IPS-NIHi11 (cell line): ENCODE measurements at places on chromosomes 4 and X.

GRCh38 chr4:183348136-183348535 is 25.9 kb upstream of the CLDN24 start:
- no peak for DNase-seq

GRCh38 chr4:73034896-73035295 is 34.6 kb downstream of the COX18 start:
- DNase-seq = no peak

GRCh38 chrX:77431227-77431626 is 16.0 kb upstream of the FGF16 start:
- no peak for DNase-seq

GRCh38 chrX:7170898-7171297 is 22.9 kb upstream of the PUDP start:
- peak; percentile 14 for DNase-seq

DNA sequence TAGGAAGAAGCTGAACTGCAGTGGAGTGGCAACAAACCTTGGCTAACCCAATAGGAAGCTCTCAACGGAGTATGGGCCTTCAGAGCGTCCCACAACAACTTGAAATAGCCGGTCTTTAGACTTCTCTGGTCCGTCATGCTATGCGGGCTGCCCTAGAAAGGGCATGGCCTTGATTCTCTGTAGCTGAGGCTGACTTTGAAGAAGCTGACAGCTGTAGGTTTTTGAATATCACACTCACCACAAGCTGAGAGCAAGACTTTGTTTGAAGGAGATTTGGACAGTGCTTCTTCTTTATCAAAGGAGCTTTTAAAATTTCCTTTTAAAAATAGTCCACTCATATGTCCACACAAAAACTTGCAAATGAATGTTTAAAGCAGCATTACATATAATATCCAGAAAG is 322.9 kb downstream of the CAMK2D start:
- DNase-seq = no peak

- no peak for DNase-seq
These were observed 18.2 kb upstream of the SLC25A14 start for GRCh38 chrX:130321550-130321949.

DNA sequence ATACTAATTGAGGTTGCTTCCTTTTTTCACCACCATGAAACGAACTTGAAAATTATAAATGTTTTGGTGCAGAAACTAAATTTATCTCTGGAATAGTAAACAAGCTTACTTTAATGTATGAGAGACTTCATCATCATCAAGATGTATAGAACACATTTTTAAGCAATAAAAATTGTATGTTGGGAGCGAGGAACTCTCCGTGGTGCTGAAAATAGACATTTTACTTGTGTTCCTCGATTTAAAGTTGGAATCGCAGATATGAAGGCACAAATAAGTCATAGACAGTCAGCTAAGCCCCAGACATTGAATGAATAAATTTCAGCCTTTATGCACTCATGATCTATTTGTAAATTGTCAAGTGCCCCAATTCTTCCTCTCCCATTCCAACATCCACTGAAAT is 310.7 kb downstream of the STK32B start:
- no peak for DNase-seq

GRCh38 chrX:132127743-132128142 is at the start of gene FRMD7:
Gene FRMD7 (minus strand): TSS chrX:132128020. CDS start chrX:132127844, 176 bp downstream.
- DNase-seq = no peak

DNA sequence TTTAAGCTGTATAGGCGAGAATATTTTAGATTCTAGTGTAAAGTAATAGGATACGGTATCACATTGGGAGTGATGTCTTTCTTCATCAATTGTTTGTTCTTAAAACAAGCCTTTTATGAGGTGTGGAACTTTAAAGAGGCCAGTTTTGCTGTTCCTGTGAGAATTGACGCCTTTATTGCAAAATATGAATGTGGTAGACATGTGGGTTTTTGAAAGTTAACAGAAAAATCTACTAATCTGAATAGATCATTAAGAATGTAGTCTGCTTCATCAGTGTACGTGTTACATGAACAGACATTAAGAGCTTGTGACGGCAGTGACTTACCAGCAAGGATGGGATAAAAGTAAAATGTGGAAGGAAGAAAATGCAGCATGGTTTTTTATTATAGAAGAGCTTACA is 63.8 kb downstream of the STOX2 start:
- no peak for DNase-seq

DNA sequence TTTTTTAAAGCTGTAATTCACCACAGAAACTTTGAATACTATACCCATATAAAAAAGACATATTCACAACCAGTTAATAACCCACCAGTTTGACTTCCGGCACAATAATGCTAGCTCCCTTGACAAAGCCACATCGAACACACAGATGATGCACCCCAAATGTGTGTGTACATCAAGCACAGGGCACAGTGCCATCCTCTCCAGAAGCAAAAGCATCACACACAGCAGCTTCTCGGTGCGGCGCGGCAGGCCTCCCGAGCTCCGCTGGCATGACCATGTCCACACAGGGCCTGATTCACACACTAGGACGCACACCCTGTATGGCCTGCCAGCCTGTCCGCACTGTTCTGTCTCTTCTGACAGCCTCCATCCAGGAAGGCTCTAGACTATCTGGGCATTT is 88.0 kb downstream of the LEF1 start:
- no peak for DNase-seq

- DNase-seq = no peak
These were observed 18.6 kb upstream of the CPE start for GRCh38 chr4:165360041-165360695.

DNA sequence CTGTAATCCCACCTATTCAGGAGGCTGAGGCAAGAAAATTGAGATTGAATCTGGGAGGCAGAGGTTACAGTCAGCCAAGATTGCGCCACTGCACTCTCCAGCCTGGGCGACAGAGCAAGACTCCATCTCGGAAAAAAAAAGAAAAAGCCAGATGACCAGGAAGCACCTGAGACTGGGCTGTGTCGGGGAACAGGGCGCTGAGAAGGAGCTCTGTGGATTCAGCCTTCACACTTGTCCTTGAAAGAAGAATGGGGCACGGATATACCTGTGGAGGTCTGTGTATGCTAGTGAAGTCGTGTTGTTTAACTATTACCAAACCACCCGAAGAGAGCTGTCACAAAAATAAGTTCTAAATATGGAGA is 39.3 kb upstream of the TADA2B start:
- DNase-seq = no peak

GRCh38 chrX:40849906-40850823 is 114.8 kb upstream of the MED14 start:
- no peak for DNase-seq

DNA sequence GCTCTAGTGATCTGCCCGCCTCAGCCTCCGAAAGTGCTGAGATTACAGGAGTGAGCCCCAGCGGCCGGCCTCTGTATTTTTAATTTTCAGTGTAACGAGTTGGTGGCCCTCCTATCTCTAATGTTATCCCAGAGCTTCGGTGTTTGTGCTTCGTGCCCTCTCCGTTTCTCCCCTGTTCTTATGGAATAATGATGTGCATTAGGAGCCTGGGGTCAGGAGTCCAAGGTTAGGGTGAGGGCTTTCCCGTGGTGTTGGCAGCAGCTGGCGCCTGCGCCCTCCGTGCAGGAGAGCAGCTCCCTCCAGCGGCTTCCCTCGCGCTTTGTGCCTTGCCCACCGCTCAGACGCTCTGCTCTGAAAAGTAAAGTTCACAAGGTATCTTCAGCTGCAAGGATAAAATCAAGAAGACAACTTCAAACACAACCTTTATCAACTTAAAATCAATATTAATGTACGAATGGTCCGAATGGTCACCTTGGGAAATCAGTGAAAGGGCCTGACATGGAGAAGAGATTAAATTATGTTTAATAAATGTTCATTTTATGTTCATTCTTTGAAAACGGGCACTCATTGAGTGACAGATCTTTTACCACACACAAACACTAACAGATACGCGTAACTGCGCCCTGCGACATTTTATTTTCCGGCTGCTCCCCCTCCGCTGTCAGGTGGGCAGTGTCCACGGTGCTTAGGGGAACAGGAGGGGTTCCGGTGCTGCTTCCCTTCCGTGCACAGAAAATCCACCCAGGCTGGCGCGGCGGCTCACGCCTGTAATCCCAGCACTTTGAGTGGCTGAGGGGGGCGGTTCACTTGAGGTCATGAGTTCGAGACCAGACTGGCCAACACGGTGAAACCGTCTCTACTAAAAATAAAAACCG is 62.4 kb downstream of the TRAPPC11 start:
- peak; percentile 27 for DNase-seq

DNA sequence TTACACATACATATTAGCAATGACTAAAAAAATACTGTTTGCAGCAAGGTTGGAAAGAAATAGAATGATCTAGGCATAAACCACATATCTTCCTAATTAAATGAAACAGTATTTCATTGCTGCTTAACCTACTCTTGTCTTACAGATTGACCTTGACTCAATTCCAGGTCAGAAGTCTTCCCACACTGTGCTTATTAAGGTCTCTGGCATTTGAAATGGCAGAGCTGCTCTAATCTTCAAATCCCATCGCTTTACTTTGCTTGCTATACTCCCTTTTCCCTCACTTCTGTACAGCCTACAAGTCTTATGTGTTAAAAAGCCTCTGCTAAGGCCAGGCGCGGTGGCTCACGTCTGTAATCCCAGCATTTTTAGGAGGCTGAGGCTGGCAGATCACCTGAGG is 424.5 kb downstream of the RPA4 start:
- DNase-seq = no peak

DNA sequence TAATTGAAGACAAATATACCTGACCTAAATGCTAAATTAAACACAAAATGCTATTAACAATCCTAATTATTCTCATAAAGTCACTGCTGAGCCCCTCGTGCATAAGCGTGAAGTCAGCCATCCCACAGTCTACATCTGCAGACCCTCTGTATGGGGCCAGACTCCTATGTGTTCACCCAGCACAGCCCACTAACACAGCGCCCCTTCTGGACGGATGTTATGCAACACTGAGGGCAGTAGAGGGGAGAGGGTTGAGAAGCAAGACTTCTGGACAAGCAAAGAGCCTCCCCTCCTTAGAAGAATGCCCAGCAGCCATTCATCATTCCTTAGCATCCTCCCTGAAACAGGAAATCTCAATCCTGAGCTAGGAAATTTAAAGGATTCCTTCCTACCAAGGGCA is 7.9 kb downstream of the TRPC3 start:
- DNase-seq = peak; percentile 62

- DNase-seq = no peak
These were observed 37.3 kb upstream of the TRIM2 start for GRCh38 chr4:153166716-153167501.

DNA sequence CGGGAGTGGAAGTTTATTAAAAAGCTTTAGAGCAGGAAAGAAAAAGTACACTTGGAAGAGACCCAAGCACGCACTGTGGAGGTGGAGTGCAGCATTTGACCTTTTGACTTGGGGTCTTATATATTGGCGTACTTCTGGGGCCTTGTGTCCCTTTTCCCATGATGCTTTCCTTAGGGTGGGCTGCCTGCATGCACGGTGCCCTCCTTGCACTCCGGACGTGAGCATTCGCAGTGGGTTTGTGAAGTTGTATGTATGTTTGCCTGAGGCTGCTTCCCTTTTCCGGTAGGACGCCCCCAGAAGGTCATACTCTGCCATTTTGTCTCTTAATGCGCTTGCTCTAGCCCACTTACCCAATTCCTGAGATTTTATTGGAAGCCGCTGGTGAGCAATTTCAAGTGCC is 39.6 kb downstream of the TRMT44 start:
- DNase-seq = no peak

GRCh38 chr4:104907074-104907649 is 239.5 kb upstream of the TET2 start:
- no peak for DNase-seq

DNA sequence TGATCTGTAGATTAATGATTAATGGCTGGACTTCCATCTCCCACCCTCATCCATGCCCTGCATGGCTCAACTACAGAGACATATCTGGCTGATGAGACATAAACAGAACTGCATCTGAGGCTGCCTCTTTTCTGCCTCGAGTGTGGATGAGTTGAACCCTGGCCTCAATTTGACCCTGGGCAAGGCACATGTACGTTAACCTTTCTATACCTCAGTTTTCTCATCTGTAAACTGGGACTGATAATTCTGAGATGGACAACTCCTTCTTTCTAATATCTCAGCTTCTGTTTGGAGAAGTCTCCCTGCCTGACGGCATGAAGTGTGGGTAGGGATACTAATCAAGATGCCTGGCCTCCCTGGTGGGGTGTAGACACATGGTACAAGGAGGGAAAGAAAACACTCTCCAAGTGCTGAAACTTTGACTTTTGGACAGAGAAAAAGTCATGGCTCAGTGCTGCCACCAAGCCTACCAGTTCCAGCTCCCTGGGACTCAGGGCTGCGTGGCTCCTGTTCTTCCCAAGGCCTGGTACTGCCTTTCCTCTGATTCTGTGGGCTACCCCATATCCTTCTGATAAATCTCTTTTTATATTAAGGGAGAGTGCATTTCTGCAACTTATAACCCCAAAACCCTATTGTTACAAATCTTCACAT is 64.4 kb downstream of the HAUS3 start:
- no peak for DNase-seq

DNA sequence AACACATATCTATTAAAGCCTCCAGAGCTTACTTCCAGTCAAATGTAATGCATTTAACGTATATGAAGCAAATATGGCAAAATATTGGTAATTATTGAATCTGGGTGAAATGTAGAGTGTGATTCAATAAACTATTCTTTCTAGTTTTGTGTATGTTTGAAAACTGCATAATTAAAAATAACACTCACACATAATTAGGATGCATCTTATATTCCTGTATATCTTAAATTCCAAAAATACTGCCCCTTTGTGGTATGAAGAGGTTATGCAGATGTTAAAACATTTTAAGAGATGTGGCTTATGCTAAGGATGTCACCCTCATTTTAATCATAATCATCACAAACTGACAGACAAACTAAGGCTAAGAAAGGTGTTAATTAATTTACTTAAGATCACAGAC is 182.9 kb downstream of the COX18 start:
- DNase-seq = no peak

DNA sequence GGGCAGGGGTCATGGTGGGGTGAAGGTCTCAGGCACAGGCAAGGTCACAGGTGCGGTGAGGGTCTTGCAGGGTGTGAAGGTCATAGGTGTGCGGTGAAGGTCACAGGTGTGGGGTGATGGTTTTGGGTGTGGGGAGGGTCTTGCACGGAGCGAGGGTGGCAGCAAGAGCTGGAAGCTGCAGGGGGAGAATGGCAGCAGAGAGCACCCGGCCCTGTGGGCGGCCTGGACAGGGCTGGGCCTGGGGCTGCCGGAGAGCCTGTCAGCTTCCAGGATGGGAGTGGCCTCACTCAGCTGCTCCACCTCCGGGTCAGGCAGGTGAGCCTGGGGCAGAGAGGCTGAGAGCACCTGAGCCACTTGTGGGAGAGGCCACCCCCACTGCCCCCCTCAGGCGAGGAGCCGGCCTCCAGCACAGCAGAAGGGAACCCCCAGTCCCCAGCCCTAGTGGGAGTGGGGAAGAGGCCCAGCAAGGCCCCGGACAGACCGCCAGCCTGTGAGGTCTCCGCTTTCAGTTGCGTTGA is 1.5 kb downstream of the MSANTD1 start:
- peak; percentile 91 for DNase-seq
